ENCODE measurements at places on chromosomes 13 and 19.

DNA sequence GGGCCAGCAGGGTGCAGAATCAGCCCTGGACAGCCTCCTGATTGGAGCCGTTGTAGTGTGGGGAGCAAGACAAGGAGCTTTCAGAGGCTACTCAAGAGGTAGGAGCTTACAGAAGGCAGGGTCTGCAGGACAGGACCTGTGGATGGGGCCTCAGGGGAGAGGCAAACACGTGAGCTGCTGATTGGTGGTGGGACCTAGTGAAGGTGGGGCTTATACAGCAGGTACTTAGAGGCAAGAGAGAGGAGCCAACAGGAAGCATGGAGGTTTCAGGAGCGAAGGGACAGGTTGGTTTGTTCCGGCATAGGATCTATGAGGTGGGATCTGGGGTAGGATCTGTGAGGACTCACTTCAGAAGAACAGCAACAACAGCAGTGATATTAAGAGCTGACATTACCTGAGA lies 32.4 kb downstream of the ZSWIM4 start:
- no peak for DNase-seq

GRCh38 chr13:109156181-109156935 lies 526.9 kb downstream of the MYO16 start:
- no peak for DNase-seq

DNA sequence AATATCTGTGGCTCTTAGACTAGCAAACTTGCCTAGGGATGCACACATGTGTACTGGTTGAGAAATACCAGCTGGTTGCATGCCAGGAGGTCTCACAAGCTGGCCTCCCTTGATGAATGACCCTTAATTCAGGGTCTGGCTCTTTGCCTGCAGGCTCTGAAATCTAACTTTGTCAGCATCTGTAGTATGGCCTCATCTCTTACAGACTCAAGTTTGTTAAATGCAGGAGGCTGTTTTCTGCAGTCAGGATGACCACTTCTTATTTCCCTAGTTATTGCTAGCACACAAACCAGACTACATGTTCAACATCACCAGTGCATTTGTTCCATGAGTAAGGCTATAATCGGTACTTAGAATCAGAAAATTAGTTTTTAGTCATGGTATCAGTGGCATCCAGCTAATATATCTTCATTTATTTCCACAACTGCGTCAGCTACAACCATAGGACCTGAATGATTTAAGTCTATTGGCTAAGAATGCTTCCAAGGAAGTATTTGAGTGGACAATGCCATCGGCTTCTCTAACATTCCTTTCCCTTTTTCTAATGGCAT lies 23.3 kb upstream of the POSTN start:
- no peak for DNase-seq

GRCh38 chr19:16188521-16188920 lies 3.3 kb downstream of the FAM32A start:
- DNase-seq = no peak

- no peak for DNase-seq
Observed at GRCh38 chr13:108496362-108497210, 132.8 kb upstream of the MYO16 start.

GRCh38 chr19:13835791-13836723 lies 40.8 kb downstream of the ZSWIM4 start:
- no peak for DNase-seq

GRCh38 chr19:50520822-50521465 lies 7.2 kb upstream of the ASPDH start:
- no peak for DNase-seq

GRCh38 chr19:37329686-37330085 lies 41.2 kb upstream of the ZNF527 start:
- no peak for DNase-seq

- DNase-seq = no peak
Observed at GRCh38 chr19:12295191-12295590, 508 bp upstream of the ZNF44 start.

GRCh38 chr13:110989331-110989730 lies 74.5 kb upstream of the ANKRD10 start:
- DNase-seq = no peak

GRCh38 chr13:20369886-20370361 lies 137.8 kb upstream of the GJB6 start:
- DNase-seq = no peak

GRCh38 chr13:42574435-42575311 lies 721 bp downstream of the TNFSF11 start:
- DNase-seq = peak; percentile 67

DNA sequence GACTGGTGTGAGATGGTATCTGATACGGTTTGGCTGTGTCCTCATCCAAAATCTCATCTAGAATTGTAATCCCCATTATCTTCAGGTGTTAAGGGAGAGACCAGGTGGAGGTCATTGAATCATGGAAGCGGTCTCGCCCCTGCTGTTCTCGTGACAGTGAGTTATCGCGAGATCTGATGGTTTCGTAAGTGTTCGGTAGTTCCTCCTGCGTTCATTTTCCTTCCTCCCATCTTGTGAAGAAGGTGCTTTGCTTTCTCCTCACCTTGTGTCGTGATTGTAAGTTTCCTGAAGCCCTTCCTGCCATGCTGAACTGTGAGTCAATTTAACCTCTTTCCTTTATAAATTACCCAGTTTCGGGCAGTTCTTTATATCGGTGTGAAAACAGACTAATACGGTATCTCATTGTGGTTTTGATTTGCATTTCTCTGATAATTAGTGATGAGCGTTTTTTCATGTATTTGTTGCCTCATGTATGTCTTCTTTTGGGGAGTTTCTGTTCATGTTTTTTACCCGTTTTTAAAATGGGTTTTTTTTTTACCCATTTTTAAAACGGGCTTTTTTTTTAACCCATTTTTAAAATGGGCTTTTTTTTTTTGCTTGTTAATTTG lies 102.8 kb upstream of the SLC10A2 start:
- DNase-seq = no peak

DNA sequence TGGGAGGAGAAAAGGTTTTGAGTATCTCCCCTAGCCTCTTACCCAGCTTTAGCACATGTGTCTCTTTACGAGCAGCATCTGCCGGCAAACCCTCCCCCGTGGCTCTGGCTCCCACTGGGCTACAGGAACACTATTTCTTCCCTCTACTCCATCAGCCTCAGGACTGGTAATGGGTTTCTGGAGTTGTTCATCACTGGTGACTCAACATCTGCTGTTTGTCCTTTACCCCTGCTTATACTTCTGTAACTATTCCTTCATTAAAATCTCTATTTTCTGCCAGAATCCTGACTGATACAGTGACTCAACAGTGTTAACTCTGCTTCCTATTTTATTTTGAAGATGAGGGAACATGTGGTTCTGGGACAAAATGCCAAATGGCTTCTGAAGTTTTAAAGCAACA lies 437.3 kb upstream of the HTR2A start:
- no peak for DNase-seq

GRCh38 chr19:16320987-16321386 lies 3.6 kb upstream of the KLF2 start:
- no peak for DNase-seq

GRCh38 chr13:72808917-72809500 lies 27.1 kb downstream of the PIBF1 start:
- no peak for DNase-seq

DNA sequence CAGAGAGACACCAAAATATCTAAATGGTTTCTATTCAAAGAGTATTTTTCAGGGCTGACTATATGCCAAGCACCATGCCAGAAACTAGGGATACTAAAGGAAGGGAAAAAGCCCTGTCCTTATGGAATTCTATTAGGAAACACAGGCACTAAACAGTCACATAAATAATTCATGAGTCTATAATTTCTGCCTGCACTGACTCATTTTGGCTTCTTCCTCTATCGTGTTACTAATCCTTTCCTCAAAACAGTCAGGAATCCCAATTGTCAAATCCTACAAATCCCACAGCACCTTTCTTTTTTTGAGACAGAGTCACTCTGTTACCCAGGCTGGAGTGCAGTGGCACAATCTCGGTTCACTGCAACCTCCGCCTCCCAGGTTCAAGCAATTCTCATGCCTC lies 29.2 kb downstream of the XPO4 start:
- no peak for DNase-seq

DNA sequence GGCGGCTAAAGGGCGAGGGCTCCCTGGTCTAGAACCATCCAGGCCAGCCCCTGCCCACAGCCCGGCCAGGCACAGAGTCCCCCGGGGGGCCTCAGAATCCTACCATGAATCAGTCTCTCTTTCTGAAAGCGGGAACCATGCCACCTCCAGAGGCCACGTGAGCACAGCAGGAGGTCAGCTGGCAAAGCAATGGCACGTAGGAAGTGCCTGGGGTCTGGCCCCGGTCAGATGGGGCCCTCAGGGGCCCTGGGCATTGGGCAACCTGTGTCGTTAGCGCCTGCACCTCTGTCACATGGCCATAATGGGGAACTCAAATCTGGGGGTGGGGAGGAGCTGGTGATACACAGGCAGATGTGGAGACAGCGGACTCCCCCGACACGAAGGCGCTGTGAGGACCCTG lies 8.8 kb downstream of the MFSD12 start:
- no peak for DNase-seq

DNA sequence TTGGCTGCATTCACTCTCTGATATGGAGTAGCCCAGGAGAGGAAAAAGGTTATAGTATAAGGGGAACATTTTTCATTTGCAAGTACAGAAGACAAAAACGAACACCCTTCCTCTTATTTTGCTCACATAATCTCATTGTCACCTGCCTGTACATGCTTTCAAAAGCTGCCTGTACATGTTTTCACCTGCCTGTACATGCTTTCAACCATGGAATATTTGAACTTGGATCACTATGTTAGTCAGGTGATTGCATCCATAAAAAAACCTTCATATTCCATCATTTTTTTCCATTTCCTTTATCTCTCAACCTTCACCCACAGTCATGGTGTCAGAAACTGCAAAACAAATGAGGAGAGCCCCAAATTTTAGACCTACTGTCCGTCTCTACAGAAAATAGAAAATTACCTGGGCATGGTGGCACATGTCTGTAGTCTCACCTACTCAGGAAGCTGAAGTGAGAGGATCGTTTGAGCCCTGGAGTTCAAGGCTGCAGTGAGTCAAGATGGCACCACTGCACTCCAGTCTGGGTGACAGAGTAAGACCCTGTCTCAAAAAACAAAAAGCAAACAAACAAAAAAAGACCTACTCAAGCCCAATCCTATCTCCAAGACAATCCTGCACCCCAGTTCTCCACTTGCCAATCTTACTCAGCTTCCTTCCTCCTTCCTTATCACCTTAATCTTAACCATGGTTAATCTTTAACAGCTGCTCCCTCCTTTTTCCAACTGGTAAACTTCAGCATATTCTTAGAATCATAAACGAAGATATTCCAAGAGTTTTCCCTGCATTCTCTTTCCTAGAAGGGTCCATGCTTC lies 11.6 kb downstream of the IGFL2 start:
- no peak for DNase-seq

DNA sequence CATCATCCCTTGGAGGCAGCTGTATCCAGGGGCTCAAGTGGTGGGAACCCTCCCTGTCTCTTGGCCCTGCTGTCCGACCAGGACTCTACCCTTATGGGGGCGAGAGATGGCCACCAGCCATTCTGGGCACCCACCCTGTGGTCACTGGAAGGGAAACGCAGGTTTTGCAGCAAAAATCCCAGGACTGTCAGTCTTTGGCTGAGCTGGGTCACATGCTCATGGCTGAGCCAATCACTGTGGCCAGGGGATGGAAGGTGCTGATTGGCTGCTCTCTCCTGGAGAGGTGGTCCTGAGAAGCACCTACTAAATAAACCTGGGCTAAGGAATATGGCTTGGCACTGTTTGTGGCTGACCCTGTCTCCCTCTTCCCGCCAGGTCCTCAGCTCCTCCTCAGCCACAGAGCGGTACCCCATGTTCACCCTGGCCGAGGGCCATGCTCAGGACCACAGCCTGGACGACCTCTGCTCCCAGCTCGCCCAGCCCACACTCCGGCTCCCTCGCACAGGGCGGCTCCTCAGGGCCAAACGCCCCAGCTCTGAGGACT lies 8.9 kb downstream of the ATG4D start:
- peak; percentile 41 for DNase-seq

GRCh38 chr19:18156841-18157464 lies 4.0 kb downstream of the PIK3R2 start:
- no peak for DNase-seq

GRCh38 chr13:69721631-69722030 lies 386.0 kb upstream of the ATXN8OS start:
- no peak for DNase-seq

GRCh38 chr19:3285647-3286176 lies 61.3 kb downstream of the CELF5 start:
- peak; percentile 43 for DNase-seq

DNA sequence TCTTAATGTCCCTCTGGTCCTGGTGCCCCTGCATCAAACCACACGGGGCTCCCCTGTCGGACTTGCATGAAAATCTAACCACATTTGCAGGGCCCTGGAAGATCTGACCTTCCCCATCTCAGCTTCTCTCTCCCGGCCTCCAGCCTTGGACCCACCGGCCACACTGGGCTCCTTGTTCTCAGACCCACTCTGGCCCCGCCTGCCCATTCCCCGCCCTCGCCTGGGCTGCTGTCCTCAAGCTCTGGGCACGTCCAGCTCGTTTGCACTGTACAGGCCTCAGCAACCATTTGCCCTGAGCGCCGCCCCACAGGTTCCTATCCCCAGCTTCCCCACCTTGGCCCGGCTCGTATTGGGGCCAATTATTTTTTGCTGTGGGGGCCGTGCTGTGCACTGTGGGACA lies 10.5 kb downstream of the MYO9B start:
- DNase-seq = no peak

DNA sequence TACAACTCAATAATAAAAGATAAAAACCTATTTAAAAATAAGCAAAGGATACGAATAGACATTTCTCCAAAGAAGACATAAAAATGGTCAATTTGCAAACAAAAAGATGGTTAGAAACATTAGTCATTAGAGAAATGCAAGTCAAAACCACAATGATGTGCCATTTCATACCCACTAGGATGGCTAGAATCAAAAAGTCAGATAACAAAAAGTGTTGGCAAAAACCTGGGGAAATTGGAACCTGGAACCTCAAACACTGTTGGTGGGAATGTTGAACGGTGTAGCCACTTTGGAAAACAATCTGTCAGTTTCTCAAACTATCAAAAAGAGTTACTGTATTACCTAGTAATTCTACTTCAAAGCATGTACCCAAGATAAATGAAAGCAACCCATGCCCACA lies 26.5 kb upstream of the ZNF30 start:
- no peak for DNase-seq

DNA sequence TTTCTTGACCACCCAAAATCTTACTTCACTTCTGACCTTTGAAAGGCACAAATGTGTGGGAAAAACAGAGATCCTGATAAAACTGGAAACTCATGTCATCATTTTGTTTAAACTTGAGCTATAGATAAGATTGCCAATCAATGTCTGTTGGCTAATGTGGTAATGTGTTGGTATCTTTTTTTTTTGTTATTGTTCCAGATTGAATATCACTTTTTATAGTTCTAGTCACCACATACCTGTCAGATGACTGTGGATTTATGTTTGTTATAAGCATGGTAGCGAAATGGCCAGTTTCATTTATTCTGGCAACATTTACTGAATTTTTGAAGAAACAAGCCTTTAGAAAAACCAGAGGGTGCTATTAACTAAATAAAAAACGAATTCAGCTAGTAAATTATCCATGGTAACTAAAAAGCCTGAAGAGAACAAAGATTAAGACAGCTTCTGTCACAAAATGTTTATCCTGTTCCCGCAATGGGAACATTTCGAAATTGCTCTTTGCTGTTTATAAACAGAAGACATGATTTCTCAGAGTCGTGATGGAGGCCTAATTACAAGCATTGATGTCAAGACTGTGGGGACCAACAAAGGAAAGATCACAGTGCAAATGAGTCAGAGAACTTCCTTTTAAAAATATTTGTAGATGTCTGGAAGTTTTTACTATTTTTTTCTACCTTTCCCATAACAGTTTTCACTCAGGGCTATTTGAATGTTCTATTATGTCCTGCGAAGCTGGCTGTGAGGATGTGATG lies 82.9 kb upstream of the POSTN start:
- DNase-seq = no peak

Measured in stimulated activated CD4-positive, alpha-beta T cell treated with anti-CD3 and anti-CD28 coated beads, Interleukin-4, amount 100 ng/mL, for 24 hours (primary cell).